OCI-LY7 (cell line): ENCODE measurements at places on chromosomes 1 and 21.

DNA sequence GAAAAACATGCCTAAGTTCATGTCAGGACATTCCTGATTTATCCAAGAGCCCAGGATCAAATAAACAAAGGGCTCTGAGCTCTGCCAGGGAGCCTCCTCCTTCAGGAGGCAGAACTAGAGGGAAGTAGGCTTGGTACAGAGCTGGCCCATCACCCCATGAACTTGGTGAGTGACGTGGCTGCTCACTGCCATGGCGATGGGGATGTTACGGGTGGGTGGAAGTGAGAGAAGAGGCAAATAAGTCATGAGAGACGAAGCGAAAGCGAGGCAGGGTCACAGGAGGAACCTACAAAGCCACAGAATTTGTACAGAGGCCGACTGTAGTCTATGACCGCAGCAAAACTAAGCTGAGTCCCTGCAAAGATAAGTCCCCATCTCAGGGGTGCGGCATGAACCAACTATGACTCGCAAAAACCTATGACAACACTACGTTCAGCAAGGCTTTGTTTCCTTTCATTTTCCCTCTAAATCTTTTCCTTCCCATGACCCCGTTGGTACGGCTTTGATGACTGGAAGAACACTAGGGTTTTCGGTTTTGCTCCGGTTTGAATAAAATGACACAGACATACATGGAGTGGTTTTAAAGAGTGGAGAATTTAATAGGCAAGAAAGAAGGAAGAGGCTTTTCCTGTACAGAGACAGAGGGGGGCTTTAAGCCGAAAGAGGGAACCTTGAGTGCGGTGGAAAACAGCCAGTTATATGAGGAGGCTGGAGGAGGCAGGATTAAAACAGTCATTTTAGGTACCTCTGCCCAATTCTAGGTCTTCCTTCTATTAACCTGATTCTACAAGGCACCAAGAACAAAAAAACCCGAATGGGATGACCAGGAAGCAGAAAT lies 74.1 kb downstream of the CD46 start:
- peak; percentile 54 for DNase-seq

DNA sequence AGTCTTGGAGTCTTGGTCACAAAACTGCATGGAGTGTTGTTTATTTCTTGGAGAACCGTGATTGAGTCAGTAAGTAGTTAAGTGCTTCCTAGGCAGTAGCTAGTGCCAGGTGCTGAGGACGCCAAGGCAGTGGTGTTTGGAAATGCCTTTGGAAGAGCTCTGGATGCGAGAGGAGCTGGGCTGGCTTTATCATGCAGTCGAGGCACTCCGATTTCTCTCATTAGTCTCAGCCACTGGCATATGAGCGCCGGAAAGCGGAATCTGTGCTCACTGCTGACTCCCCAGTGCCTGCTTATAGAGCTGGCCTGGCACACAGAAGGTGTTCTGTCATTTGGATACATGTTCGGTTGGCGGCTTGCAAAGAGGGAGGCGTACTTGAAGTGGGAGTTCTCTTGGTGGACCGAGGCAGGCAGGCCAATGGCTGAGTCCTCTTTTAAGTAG lies 3.6 kb downstream of the TENT5C start:
- no peak for DNase-seq

DNA sequence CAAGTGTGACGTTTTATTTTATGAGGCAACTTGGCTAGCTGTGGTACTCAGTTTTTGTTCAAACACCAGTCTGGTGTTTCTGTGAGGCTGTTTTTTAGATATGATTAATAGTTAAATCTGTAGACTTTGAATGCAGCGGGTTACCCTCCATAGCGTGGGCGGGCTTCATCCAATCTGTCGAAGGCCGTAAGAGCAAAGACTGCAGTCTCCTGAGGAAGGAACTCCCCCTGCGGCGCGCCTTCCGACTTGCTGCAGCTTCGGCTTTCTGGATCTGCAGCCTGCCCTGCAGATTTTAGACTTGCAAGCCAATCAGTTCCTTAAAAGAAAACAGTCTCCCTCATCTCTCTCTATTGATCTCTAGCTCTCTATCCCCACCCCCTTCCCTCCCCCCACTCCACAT lies 4.2 kb upstream of the ZNF496 start:
- no peak for DNase-seq

DNA sequence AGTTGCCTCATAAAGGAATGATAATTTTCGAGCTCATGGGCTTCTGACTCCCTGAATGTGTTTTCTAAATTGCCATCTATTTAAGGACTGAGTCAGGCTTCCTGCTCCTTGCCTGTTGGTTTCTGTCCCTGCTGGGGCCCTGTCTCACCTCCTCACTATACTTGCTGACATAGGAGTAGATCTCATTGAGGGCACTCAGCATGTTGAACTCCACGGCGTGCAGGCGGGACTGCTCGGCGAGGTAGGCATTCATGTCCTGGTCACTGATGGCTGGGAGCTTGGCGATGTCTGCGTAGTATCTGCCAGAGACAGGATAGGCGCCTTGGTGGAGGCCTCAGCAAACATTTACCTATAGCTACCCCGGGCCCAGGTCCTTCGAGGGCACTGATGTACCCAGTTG lies 116.9 kb upstream of the CD34 start:
- DNase-seq: no peak

- DNase-seq: no peak
Measured at GRCh38 chr1:82644186-82644915, 843.6 kb downstream of the ADGRL2 start.

DNA sequence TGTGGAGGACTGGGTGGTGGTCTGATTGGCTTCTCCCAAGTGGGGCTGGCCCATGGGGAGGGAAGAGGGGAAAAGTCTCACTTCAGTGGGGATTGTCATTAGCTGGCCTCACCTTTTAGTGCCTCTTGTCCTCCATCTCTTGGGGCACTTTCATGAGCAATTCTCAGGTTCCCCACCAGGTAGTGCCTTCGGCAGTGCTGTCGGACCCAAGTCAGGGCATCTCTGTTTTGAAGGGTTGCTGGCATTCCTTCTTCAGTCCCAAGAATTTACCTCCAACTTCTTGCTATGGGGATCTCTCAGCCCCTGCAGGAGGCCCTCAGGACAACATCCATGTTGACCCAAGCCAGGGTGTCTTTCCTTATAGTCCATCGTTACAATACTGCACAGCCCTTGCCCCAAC lies 54.7 kb upstream of the F3 start:
- DNase-seq: no peak

DNA sequence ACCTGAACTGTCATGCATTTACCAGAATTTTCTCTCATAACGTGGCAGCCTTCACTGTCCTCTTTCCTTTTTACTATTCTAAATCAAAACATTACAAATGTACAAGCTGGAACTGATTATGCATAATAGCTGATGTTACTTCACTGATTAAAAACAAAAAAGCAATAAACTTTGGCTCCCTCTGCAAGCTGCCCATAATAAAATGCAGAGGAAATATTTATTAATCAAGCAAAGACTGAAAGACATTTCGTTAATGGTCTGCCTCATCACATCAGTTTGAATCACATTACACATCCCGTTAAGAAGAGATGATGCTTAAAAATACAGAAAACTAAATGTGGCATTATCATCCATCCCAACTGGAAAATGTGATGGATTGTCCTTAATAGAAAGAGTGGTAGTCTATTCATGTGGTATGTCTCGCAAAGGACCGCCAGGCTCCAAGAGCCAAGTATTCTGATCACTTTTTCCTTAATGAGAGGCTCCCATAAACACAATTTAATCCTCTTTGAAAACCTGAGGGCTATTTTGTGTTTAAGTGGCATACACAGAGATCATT lies 225.3 kb downstream of the RGS7 start:
- no peak for DNase-seq

GRCh38 chr1:28981210-28981609 lies 66.8 kb downstream of the EPB41 start:
- no peak for DNase-seq

DNA sequence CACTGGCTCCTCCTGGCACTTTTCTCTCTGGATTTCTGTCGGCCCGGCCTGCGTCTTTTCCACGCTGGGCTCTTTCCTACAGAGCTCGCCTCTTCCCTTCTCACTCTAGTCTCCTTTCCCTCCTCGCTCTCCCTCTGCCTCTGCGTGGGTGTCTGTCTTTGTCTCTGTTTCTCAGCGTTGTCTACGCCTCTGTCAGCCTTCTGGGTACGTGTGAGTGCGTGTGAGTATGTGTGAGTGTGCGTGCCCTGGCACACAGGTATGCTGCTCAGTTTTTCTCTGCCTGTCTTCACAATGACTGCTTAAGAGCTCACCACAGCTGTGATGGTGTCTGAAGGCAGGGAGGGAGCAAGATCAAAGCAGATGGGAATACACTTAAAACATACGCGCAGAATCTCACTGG lies 77.7 kb downstream of the KIRREL1 start:
- no peak for DNase-seq

DNA sequence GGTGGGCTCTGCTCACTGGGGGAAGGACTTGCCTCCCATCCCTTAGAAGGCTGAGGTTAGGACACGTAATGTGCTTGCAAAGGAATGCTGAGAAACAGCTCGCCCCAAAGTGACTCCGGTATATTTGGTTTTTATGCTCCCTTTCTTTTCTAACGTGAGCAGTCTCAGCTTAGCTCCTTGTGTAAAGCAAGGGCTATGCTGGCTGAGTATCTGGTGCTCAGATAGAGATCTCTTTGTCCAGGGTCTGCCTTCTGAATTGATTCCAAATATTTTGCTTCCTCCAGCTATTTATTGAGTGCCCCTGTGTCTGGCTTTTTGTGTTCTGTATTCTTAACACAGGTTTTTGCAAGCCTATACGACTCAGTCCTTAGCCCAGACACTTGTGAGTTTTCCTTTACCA lies 94.5 kb upstream of the ARTN start:
- no peak for DNase-seq

DNA sequence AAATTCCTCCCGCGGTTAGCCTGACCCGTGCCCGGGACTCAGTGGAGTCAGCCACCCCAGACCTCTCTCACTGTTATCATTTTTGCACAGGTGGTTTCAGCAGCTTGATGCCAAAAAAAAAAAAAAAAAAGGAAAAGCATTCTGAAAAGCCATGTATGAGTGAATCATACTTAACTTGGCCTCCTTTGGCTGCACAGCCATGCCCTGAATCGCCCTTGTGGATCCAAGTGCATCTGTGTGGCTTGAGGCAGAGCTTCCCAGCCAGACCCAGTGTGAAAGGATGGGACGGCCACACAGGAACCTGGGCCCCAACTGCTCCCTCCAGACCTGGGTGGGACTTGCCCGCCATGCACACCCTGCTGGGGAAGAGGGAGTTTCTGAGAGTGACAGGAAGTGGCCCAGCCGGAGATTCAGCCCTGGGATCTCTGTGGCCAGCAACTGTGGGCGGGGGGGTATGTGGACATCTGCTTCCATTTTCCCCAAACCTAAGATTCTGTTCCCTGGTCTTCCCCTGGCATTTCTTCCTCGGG lies 8.6 kb downstream of the YBEY start:
- no peak for DNase-seq

- DNase-seq: peak; percentile 47
Measured at GRCh38 chr21:43866260-43866629, 1.2 kb downstream of the AGPAT3 start.

DNA sequence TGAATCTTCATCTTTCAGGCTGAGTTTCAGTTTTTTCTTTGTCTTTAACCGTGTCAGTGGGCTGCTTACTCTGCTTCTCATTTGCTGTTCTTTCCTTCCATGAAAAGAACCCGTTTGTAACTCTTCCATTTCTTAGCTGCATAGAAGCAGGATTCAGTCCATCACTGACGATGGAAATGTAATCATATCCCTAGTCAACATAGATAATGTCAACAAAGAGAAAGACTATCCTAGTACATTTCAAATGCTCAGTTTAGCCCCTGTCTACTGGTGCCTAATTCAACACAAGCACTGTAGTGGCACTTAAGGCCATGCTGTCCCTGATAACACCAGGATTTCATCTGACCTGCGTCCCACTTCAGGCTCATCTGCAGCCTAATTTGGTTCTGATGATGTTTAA lies 376 bp downstream of the GBP1 start:
- DNase-seq: no peak

DNA sequence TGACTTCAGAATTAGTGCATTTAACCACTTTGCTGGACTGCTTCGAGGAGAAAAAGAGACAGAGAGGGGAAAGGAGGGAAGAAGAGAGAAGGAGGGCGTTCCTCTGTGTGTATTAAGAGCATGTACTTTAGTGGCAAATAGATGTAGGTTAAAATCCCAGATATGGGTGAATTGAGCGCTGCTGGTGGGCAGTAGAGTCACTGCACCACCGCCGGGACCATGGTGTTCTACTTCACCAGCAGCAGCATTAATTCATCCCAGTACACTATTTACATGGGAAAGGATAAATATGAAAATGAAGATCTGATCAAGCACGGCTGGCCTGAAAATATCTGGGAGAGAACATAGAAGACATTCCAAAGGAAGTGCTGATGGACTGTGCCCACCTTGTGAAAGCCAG lies 20.9 kb upstream of the PPIE start:
- DNase-seq: no peak

GRCh38 chr1:54973205-54973921 lies 7.1 kb upstream of the TMEM61 start:
- no peak for DNase-seq

GRCh38 chr1:60694980-60695379 lies 387.4 kb upstream of the NFIA start:
- DNase-seq: no peak

GRCh38 chr1:219703368-219703639 lies 90.4 kb upstream of the ZC3H11B start:
- DNase-seq: no peak
